ENCODE measurements at places on chromosomes 7 and 10. TPM values are rescaled to one million over a fixed set of nuclear protein-coding genes. Genes with fewer than 3 reads are reported as not detected.

CALML3 gene
- not detected for total RNA-seq

UNCX gene
- total RNA-seq = not detected

CNPY1 gene
- not detected for total RNA-seq

XRCC2 gene
- 9.6 TPM for total RNA-seq

HSPA12A gene
- total RNA-seq = 0.18 TPM

CFAP43 gene
- 0.25 TPM for total RNA-seq

FOXI2 gene
- not detected for total RNA-seq

PAX4 gene
- not detected for total RNA-seq

- H3K4me1 ChIP-seq = peaks cover 5% of the 10 kb centered on the region
- no peak overlapping the region for H3K4me3 ChIP-seq
- no peaks in the 10 kb centered on the region for H3K36me3 ChIP-seq
- H3K27me3 ChIP-seq = peaks cover 6% of the 10 kb centered on the region
- no peak overlapping the region for H3K27ac ChIP-seq
Observed at GRCh38 chr7:1698951-1699350, 28.9 kb downstream of the ELFN1 start.

GRCh38 chr7:132977234-132977633 lies 104.7 kb downstream of the CHCHD3 start:
- H3K4me3 ChIP-seq = no peak overlapping the region
- no peak for DNase-seq
- no peaks in the 10 kb centered on the region for H3K27me3 ChIP-seq

GRCh38 chr10:6589287-6590094 lies 9.4 kb upstream of the PRKCQ start:
- H3K27me3 ChIP-seq = no peaks in the 10 kb centered on the region
- H3K36me3 ChIP-seq = peaks cover 94% of the 10 kb centered on the region
- H3K27ac ChIP-seq = no peak overlapping the region

- H3K27me3 ChIP-seq = no peaks in the 10 kb centered on the region
- H3K4me3 ChIP-seq = no peak overlapping the region
- no peak overlapping the region for H3K27ac ChIP-seq
- H3K4me1 ChIP-seq = no peaks in the 10 kb centered on the region
- H3K36me3 ChIP-seq = no peaks in the 10 kb centered on the region
Observed at GRCh38 chr10:116972131-116972530, 32.9 kb downstream of the SHTN1 start.

GRCh38 chr10:92024700-92025099 lies 101.1 kb downstream of the BTAF1 start:
- no peak overlapping the region for H3K27ac ChIP-seq
- no peak for DNase-seq
- no peak overlapping the region for H3K4me3 ChIP-seq
- H3K27me3 ChIP-seq = no peaks in the 10 kb centered on the region
- H3K36me3 ChIP-seq = peaks cover 50% of the 10 kb centered on the region

DNA sequence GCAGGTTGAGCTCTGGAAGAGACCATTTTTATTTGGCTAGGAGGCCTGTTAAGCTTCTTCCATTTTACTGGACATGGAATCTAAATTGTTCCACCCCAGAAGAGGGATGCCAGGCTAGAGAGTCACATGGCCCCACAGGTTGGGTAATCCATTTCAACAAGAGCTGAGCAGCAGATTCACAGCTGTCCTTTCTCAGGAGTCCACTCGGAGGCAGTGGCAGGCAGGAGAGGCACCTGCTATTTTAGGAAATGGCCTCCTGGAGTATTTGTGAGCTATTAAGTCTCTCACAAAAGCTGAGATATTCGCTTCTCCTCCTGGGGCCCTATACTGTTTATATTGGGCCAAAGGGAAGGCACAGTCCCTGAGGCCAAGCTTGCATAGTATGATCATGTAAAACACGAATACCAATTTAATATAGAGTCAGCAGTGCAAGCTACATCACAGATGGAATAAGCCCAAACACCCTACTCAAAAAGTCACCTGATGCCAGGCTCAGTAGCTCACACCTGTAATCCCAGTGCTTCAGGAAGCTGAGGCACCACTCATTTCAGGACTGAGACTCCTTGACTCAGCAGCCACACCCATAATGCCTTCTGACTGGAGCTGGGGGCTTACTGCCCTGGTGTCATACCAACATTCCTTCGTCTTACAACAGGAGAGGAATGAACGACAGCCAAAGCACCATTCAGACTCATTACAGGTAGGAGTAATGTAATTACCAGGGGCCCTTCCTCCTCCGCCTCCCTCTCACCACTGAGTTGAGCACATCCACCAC lies 124.1 kb downstream of the LMBR1 start:
- H3K36me3 ChIP-seq = peaks cover 15% of the 10 kb centered on the region
- no peaks in the 10 kb centered on the region for H3K27me3 ChIP-seq
- no peak overlapping the region for H3K4me3 ChIP-seq
- no peak overlapping the region for H3K27ac ChIP-seq

DNA sequence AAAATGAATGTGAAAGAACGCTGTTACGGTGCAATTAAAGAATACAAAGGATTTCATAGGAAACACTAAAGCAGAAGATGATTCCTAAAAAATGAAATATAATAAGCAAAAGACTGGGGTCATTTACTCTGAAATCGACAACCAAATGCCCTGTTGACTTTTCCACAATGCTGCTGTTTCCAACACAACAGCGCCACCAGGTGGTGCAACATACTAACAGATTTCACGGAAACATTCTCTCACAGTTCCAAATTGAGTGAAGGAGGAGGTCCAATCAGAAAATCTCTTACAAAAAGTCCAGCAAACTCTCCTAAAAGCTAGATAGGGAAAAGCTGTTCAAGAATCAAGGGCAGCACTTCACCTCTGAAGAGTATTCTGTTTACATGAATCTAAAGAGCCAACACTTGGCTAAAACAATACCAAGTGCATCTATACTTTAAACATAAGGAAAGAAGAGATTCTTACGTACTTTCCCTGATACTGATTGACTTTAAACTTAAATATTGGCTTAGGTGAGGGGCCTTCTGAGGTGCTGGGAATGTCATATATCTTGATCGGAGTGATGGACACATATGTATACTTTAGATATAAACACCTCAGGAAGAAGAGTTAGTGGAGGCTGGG lies 55.9 kb downstream of the UPF2 start:
- H3K27ac ChIP-seq = no peak overlapping the region
- peak; percentile 75 for DNase-seq
- no peak overlapping the region for H3K4me3 ChIP-seq
- H3K4me1 ChIP-seq = peaks cover 2% of the 10 kb centered on the region

DNA sequence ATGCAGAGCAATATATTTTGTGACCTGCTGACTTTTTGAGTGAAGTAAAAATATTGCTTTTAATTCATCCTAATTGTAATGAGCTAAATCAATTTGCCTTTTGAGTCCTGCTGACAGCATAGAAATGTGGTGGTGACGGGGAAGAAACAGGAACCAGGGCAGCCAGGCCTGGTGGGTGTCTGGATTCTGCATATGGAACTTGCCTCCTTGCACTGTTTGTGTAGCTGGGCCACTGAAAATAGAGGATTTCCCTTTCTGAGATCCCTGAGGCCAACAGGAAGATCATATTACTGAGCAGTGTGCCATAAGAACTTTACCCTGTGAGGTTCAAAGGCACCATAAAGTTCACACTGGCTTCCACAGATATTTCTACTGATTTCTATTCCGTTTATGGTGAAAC lies 488.4 kb upstream of the AKR1E2 start:
- no peak overlapping the region for H3K4me3 ChIP-seq
- no peaks in the 10 kb centered on the region for H3K36me3 ChIP-seq
- DNase-seq = no peak
- H3K27ac ChIP-seq = no peak overlapping the region

DNA sequence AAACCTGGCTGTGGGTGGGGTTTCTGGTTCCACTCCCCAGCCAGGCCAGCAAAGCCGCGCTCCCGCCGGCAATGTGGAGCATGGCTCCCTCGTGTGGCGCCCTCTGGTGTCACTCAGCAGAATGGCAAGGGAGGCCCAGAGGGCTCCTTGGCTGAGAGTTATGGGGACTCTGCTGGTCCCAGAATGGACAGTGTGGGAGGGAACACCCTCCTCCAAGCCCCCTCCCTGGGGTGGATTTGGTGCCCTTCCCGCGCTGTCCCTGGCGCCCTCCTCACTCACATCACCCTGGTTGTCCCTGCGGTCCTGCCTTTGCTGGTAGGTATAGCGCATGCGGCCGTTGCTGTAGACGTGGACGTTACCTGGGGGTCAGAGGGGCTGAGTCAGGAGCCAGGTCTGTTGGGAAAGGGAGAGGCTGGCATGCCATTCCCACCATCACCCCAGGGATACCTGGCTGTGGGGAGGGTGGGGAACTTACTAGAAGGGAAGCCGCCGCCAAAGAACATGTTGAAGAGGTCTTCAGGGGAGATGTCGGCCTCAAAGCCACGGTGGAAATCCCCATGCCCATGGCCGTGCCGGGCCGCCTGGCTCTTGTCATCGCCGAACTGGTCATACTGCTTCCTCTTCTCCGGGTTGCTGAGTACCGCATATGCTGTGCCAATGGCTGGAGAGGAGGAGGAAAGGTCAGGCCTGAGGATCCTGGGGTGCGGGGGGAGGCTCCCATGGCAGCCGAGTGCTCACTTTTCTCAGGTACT lies 14.0 kb downstream of the DNAJB12 start:
- H3K27ac ChIP-seq = no peak overlapping the region
- H3K36me3 ChIP-seq = peaks cover 51% of the 10 kb centered on the region
- no peaks in the 10 kb centered on the region for H3K27me3 ChIP-seq
- no peak overlapping the region for H3K4me3 ChIP-seq
- peaks cover 42% of the 10 kb centered on the region for H3K4me1 ChIP-seq
- peak; percentile 83 for DNase-seq

- no peaks in the 10 kb centered on the region for H3K36me3 ChIP-seq
- no peak overlapping the region for H3K4me3 ChIP-seq
- H3K27me3 ChIP-seq = peaks cover under 1% of the 10 kb centered on the region
Observed at GRCh38 chr7:78149787-78150186, 351.2 kb downstream of the PHTF2 start.

- no peaks in the 10 kb centered on the region for H3K36me3 ChIP-seq
- no peaks in the 10 kb centered on the region for H3K27me3 ChIP-seq
- no peaks in the 10 kb centered on the region for H3K4me1 ChIP-seq
- no peak overlapping the region for H3K4me3 ChIP-seq
- DNase-seq = no peak
- H3K27ac ChIP-seq = no peak overlapping the region
Observed at GRCh38 chr10:31213959-31214358, 105.1 kb upstream of the ZEB1 start.

DNA sequence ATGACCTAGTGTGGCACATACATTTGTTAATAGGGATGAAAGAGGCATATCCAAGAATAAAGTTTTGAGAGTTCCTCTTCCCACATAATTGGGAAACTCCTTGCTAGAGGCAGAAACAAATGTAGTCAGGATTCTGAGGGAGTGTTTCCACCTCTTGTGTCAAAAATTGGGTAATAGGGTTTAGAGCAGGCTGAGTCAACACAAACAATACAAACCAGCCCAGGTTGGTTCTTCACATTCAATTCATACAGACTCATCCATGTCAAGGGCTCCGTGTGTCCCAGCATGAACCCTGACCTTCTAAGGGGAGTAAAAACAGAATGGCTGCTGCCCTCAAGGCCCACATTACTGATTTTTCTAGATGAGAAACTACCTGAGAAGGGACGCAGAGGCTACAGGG lies 75.3 kb downstream of the GLI3 start:
- H3K27me3 ChIP-seq = no peaks in the 10 kb centered on the region
- H3K4me1 ChIP-seq = no peaks in the 10 kb centered on the region
- H3K36me3 ChIP-seq = no peaks in the 10 kb centered on the region
- no peak overlapping the region for H3K4me3 ChIP-seq

DNA sequence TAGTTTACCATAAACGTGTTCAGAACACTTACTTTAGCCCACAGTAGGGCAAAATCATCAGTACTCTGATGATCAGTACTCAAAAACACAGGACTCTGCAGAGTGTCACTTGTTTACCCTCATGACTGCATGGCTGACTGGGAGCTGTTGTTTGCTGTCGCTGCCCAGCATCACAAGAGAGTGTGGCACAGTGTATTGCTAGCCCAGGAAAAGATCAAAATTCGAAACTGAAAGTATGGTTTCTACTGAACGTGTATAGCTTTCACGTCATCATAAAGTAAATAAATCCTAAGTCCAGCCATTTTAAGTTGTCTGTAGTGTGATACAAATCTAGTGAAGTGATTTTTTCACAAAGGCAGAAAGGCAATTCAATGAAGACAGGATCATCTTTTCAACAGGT lies 184.6 kb downstream of the RAMP3 start:
- no peaks in the 10 kb centered on the region for H3K36me3 ChIP-seq
- no peak for DNase-seq
- H3K4me3 ChIP-seq = no peak overlapping the region
- H3K4me1 ChIP-seq = peaks cover 2% of the 10 kb centered on the region

GRCh38 chr7:85535974-85536729 lies 349.3 kb upstream of the SEMA3D start:
- no peaks in the 10 kb centered on the region for H3K27me3 ChIP-seq
- no peak for DNase-seq
- no peak overlapping the region for H3K4me3 ChIP-seq
- H3K4me1 ChIP-seq = no peaks in the 10 kb centered on the region

DNA sequence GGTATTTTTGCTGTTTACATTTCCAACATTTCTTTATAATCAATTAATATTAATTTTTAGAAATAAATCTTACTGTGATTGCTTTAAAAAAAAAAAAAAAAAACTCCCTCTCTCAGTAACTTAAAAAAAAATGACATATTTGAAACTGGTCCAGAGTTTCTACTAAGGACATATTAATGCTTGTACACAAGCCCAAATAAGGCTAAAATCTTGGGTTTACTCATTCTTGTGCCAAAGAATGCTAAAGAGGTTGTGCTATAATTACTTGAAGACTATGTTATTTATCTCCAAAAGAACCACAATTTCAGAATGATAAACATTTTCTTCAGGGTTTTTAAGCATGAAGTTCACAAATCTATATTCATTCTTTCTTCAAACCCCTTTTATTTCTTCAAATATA lies 39.4 kb upstream of the PHF14 start:
- H3K4me1 ChIP-seq = peaks cover 15% of the 10 kb centered on the region
- no peaks in the 10 kb centered on the region for H3K27me3 ChIP-seq
- H3K27ac ChIP-seq = no peak overlapping the region
- peaks cover 53% of the 10 kb centered on the region for H3K36me3 ChIP-seq

- DNase-seq = no peak
- no peaks in the 10 kb centered on the region for H3K36me3 ChIP-seq
- no peaks in the 10 kb centered on the region for H3K27me3 ChIP-seq
- H3K4me3 ChIP-seq = no peak overlapping the region
- no peak overlapping the region for H3K27ac ChIP-seq
- H3K4me1 ChIP-seq = no peaks in the 10 kb centered on the region
Observed at GRCh38 chr7:89067048-89067447, 271.5 kb upstream of the TEX47 start.

- DNase-seq = no peak
- H3K36me3 ChIP-seq = no peaks in the 10 kb centered on the region
- H3K27me3 ChIP-seq = peaks cover 10% of the 10 kb centered on the region
- no peak overlapping the region for H3K27ac ChIP-seq
- no peak overlapping the region for H3K4me3 ChIP-seq
Observed at GRCh38 chr10:98659951-98660350, 213.2 kb upstream of the HPS1 start.

DNA sequence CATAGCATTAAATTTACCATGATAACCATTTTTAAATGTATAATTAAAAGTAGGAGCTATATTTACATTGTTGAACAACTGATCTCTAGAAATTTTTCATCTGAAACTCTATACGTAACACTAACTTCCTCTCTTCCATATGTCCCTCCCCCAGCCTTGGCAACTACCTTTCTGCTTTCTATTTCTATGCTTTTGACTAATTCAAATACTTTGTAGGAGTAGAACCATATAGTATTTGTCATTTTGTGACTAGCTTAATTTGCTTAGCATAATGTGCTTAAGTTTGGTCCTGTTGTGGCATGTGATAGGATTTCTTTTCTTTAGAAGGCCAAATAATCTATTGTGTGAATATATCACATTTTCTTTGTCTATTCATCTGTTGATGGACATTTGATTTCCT lies 225.3 kb upstream of the POT1 start:
- H3K4me3 ChIP-seq = no peak overlapping the region
- no peaks in the 10 kb centered on the region for H3K4me1 ChIP-seq
- DNase-seq = no peak
